ENCODE measurements at places on chromosomes 11 and 22. TPM values are rescaled to one million over a fixed set of nuclear protein-coding genes. Genes with fewer than 3 reads are reported as not detected.

The TBX1 gene
- not detected for total RNA-seq

The RAB3IL1 gene
- 2.1 TPM for total RNA-seq

The MS4A3 gene
- not detected for total RNA-seq

The TRIM5 gene
- total RNA-seq, result 39.2 TPM

The SLC22A24 gene
- not detected for total RNA-seq

The TMEM121B gene
- 0.09 TPM for total RNA-seq

The UBASH3B gene
- total RNA-seq, result 19.0 TPM

The OR52N4 gene
- not detected for total RNA-seq

The ZBTB16 gene
- total RNA-seq, result not detected

The SLC22A8 gene
- total RNA-seq, result not detected

The TMPRSS4 gene
- total RNA-seq, result not detected

The OR51I1 gene
- total RNA-seq, result not detected

The BACE1 gene
- total RNA-seq, result 34.1 TPM

The GSTT2B gene
- 4.2 TPM for total RNA-seq

The CYP2R1 gene
- 11.0 TPM for total RNA-seq

The ACRV1 gene
- total RNA-seq, result not detected

The SMIM35 gene
- not detected for total RNA-seq

The HBG2 gene
- not detected for total RNA-seq

The BARX2 gene
- not detected for total RNA-seq

The OR4C15 gene
- not detected for total RNA-seq

The SELENOH gene
- 113 TPM for total RNA-seq

The RGL4 gene
- not detected for total RNA-seq

The ZNF195 gene
- 16.9 TPM for total RNA-seq

The MICAL2 gene
- 246 TPM for total RNA-seq

The BTG4 gene
- total RNA-seq, result not detected

The TMPRSS5 gene
- total RNA-seq, result 0.09 TPM

The UBQLNL gene
- total RNA-seq, result 0.05 TPM

The CASP5 gene
- total RNA-seq, result not detected

The TECTA gene
- total RNA-seq, result under 0.01 TPM

The CAPN1 gene
- 180 TPM for total RNA-seq

The PANX3 gene
- total RNA-seq, result not detected

The MDK gene
- 89.6 TPM for total RNA-seq

The MS4A14 gene
- total RNA-seq, result not detected

The PHLDB1 gene
- total RNA-seq, result 140 TPM

The CASTOR1 gene
- 11.5 TPM for total RNA-seq

The STT3A gene
- total RNA-seq, result 303 TPM

The RFPL1 gene
- total RNA-seq, result not detected

The CBLIF gene
- not detected for total RNA-seq

The CHST1 gene
- 0.59 TPM for total RNA-seq

The GTSE1 gene
- total RNA-seq, result 0.59 TPM

The ART5 gene
- total RNA-seq, result not detected

The AASDHPPT gene
- 45.4 TPM for total RNA-seq

The KLHDC7B gene
- 1.1 TPM for total RNA-seq

The MRGPRX3 gene
- not detected for total RNA-seq
